ENCODE measurements at places on chromosomes 13 and 19.

- DNase-seq, result no peak
Observed at GRCh38 chr19:18278521-18279265, 2.7 kb downstream of the JUND start.

DNA sequence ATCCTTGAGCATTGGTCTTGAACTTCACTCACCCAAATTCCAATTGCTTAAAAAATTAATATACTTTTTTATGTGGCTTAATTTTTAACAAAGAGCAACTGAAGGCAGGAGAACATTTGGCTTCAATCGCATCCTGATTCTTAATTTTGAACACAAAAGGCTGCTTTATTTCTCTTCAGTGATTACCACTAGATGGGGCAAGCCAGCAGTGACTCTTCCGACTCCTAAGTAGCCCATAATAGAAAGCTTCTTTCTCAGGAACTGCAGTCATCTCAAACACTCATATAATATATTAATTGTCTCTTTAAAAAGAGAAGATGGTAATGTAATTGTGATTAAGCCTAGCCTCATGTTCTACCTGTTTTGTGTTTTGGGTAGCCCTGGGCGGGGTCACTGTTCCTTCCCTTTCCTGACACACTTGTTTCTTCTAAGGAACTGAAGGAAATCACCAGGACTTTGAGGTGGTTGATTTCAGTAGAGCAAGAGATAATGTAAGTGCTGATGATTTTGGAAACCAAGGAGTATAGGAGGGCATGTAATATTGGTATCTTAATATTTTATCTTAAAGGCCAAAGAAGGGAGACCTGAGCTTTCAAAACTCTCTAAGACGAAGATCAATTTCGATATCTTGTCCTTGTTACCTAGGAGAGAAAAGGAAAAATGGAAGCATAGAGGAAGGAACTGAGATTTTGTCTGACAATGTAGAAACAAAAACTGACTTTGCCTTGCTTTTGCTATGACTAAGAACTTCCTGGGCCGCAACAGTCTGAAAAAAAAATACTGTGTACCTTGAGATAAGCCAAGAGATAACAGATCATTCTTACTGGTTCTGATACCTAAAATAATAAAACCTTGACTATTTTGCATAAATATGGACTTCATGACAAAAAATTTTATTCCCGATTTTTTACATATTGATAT is 73.1 kb downstream of the TNFSF13B start:
- peak; percentile 36 for DNase-seq

DNA sequence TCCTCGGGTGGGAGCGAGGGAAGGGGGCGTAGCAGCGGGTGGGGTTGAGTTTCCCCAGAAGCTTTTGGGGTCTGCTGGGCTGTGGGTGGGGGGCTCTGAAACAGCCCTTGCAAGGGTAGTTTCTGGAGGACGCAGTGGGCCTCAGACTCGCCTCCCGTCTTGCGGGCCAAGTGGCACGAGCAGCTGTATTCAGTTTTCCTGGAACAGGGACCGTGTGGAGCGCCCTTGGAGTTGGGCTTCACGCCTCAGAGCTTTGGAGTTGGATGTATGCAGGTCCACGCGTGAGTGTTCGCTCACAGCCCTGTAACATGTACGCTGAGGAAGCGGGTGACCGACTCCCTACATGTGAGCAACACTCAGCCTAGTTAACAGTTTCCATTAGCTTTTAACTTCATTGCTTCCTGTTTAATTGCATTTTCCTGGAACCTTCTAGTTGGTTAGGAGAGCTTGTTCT is 603 bp downstream of the TM9SF2 start:
- peak; percentile 27 for DNase-seq

DNA sequence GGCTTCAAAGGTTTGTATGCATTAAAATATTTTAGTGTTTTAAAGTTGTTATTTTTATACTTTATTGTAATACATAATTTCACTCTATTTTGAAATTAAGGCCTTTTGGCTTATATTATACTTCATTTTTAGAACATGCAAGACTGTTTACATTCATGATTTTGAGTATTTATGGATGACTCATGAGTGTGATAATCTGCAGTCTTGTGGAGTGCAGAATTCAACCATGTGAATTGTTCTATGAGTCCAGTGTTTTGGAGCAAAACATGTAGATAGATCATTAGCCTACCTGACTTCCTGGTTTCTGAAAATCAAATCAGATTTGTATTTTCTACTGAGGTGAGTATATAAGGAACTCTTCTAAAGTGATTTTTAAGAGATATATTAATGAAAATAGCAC is 241.8 kb downstream of the PCCA start:
- no peak for DNase-seq

GRCh38 chr19:5536337-5536894 is 31.3 kb downstream of the TINCR start:
- DNase-seq, result no peak

DNA sequence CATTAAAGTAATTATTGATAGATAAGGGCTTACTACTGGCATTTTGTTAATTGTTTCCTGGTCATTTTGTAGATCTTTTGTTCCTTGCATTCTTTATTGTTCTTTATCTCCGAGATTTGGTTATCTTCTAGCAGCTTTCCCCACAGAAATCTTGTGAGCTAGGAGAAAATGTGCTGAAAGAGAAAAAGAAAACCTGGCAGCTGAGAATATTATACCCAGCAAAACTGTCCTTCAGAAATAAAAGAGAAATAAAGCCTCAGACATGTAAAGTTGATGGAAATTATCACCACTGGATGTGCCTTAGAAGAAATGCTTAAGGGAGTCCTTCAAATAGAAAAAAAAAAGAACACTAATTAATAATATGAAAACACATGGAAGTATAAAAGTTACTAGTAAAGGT is 464.9 kb upstream of the GPC6 start:
- DNase-seq, result no peak

DNA sequence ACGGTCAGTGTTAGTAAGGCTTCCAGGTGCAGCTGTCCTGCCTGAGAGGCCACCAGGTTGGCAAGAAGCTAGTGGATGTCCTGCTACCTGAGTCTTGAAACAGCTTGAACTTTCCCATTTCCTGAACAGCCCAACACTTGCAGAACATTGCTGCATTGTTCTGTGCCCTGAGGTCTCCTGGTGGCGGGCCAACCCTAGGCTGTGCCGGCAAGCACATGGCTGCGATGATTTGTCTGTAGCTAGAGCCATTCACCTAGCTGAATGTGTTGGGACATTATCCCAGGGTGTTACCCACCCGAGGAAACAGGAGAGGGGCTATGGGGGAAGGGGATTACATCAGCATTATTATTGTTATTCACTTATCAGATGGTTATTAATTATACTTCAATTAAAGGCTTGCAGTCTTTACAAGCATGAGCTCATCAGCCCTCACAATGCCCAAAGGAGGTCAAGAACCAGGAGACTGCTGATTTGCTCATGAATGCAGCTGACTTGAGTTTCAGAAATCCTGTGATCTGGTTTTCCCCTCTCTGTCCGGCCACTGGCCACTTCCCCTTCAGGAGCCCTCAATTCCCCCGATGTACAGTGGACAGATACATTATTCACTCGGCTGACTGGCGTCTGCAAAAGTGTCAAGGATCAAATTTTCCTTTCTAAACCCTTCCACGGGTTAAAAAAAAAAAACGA is 187.6 kb upstream of the TSC22D1 start:
- no peak for DNase-seq

GRCh38 chr13:73210218-73210883 is 151.5 kb downstream of the KLF5 start:
- DNase-seq, result no peak

DNA sequence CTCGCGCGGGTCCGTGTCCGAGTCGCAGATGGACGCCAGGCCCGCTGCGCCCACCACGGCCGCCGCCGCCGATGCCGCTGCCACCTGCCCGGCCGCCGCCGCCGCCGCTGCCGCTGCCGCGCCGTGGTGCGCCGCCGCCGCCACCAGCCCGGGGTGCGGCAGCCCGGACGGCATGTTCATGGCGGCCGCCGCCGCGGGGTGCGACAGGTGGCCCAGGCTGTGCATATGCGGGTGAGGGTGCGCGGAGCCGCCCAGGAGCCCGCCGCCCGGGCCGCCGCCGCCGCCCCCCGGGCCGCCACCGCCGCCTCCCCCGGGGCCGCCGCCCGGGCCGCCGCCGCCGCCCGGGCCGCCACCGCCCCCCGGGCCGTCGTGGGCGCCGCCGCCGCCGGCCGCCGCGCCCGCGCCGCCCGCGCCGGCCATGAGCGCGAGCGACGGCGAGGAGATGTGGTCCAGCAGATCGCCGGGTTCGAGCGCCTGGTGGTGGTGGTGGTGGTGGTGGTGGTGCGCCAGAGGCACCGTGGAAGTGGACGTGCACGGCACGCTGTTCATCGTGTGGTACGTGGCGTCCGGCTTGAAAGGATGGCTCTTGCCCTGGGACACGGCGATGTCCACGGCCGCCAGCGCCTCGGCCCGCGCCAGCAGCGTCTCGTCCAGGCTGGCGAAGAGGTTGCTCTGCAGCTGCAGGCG is 1.3 kb downstream of the POU4F1 start:
- DNase-seq, result no peak

DNA sequence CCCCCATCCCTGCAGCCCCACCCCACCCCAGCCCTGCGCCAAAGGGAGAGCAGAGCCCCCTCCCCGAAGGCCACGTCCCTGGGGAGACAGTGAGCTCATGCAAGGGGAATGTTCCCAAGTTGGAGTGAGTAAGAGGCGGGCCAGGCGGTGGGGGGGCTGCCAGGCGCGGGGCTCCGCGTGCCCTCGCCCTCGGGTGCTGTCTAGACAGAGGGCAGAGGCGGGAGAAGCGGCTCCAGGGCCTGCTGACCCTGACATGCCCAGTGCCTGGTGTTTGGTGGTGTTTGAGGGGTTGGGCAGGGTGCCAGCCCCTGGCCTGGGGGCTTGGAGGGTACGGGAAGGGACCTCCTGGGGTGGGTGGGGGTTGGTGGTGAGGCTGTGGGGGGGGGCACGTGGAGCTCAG is 1.0 kb downstream of the FSTL3 start:
- DNase-seq, result peak; percentile 66

GRCh38 chr19:51491586-51491985 is 10.0 kb downstream of the SIGLEC12 start:
- no peak for DNase-seq

- DNase-seq, result no peak
Observed at GRCh38 chr13:40204246-40204645, 462.2 kb downstream of the FOXO1 start.

GRCh38 chr13:26457212-26457611 is 100.3 kb upstream of the WASF3 start:
- DNase-seq, result no peak

GRCh38 chr13:69970520-69970919 is 137.1 kb upstream of the ATXN8OS start:
- peak; percentile 92 for DNase-seq

DNA sequence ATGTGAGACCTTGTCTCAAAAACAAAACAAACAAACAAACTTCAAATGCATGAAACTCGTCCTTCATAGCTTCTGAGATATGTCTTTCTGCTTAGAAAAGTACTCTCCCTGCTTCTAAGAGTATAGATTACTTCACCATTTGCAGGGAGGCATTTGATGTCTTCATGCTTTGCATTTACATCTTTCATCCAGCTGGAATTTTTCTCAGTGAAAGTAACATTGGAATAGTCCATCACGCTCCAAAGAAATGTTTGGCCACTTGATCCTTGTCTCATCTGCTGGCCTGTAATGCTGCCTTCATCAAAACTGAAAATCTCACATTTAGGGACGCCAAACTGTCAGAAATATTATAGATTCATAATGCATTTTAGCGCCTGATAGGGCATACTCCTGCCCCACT is 19.2 kb downstream of the PNMA8A start:
- no peak for DNase-seq

GRCh38 chr19:35908973-35909683 is 1.0 kb upstream of the TYROBP start:
- no peak for DNase-seq

DNA sequence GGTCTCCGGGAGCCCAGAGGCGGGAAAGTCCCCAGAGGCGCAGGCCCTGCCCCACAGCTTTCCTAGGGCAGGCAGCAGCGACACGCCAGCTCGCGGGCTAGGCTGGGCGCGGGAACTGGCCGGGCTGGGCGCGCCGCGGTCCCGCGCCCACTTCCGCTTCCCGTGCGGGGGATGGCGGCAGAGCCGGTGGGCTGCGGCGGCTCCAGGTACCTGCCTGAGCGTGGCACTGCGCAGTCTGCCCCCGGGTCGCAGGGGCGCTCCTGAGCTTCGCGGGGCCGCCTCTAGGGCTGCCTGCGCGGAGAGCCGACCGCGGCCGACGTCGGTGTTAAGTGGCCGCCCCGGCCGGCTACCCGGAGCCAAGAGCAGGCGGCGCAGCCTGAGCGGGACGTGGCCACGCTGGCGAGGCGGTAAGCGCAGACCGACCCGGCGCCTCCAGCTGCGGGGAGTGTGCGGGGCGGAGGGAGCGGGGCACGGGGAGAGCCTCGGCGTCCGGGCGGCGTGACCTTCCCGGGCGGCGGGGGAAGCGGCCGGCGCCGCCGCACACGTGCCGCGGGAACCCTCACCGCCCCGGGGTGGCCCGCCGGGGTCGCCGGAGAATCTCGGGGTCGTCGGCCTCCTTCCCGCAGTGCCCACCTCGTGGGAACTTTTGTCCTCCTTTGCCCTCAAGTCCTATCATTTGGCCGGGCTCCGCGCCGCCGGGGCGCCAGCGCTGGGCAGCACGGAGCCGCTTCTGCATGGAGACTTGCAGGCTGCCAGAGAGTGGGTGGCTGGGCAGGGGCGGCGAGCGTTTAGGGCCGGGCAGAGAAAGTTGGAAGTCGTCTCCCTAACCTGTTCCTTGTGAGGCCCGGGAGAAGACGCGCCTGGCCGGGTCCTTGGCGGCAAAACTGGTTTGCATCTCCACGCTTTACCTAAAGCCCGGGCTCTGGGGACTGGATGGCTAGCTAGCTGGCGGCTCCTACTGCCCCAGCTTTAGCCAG is 31.4 kb upstream of the MPHOSPH8 start:
- no peak for DNase-seq

GRCh38 chr19:8731428-8732169 is 10.2 kb downstream of the OR2Z1 start:
- no peak for DNase-seq

DNA sequence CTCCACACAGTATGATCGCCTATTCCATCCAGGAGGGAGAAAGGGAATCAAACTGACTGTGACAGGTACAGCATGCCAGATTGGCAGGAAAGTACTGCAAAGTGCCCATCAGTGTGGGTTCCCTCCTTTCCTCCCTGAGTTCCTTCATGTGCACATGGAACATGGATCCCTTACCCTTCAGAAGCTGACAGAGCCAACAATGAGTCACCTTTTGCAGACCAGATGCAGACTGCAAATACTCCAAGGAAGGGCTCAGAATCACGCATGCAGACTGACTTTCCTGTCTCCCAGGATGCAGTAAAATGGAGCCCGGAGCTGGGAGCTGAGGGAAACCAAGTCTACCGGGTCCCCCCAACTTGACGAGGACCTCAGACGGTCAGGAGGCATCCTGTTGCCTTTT is 41.8 kb downstream of the SACS start:
- DNase-seq, result no peak

GRCh38 chr19:8390617-8390981 is 439 bp downstream of the RAB11B start:
- DNase-seq, result peak; percentile 89

DNA sequence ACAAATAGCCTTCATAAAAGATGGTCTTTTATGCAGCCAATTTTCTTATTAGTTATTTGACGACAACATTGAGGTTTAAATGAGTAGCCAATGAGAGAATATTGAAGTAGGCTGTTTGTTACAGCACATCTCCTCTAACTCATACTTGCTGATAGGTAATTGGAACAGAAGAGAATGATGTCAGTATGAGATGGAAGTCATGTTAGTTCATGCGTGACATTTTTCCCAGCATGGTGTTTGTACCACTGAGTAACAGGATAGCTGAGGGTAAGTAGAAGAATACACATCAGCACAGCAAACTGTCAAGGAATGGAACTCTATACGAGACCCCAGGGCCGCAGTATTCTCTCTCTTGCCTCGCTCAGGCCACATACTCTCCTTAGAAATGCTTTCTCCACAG is 37.2 kb downstream of the COL4A2 start:
- DNase-seq, result no peak

Measured in kidney capillary endothelial cell (primary cell).